AG04449 (cell line): ENCODE measurements at places on chromosomes 6 and 20.
A peak's percentile ranks its signal among the peaks of the same experiment; 100 is the strongest.

- DNase-seq = no peak
Measured at GRCh38 chr6:33207552-33208090, 679 bp upstream of the RING1 start.

GRCh38 chr6:73932866-73933265, 236.9 kb downstream of the CD109 start:
- no peak for DNase-seq

GRCh38 chr6:42093582-42094329, 43.4 kb downstream of the TAF8 start:
- no peak for DNase-seq

DNA sequence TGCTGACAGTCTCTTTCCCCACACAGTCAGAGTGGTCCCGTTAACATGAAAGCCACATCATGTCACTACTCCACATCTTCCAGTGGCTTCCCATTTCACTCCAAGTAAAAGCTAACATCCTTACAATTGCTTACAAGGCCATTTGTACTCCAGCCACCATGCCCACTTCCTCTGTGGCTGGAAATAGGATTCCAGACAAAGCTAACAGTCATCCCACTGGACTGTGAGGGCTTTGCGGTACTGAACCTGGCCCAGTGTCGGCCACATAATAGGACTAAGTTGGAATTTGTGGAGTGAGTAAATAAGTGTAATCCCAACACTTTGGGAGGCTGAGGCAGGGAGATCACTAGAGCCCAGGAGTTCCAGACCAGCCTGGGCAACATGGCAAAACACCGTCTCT, 10.9 kb downstream of the CCM2L start:
- no peak for DNase-seq

- DNase-seq = no peak
Measured at GRCh38 chr20:5135363-5136012, 8.7 kb downstream of the CDS2 start.

DNA sequence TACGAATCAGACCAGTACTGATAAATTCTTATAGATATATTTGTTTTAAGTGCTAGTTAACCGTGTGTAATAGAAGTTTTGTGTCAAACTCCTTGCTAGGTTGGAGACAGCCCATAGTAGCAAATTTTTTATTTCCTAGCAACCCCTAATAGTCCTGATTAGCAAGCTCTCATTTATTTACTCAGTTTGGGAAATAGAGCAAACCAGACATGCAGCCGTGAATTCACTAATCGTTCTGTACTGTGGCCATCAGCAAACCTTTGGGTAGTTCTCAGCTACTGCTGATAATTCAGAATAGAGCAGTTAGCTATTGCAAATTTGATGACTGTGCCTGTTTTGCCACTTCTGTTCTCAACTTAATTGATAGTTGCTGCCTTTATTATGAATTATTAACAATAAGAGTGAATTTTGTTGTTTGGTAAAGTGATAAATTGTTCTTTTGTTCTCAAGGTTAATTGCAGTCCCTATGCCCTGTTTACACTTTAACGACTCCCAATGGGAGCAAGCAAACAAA, 215.8 kb downstream of the GRM1 start:
- no peak for DNase-seq

GRCh38 chr6:75926293-75927168, 145.9 kb downstream of the IMPG1 start:
- DNase-seq = no peak

DNA sequence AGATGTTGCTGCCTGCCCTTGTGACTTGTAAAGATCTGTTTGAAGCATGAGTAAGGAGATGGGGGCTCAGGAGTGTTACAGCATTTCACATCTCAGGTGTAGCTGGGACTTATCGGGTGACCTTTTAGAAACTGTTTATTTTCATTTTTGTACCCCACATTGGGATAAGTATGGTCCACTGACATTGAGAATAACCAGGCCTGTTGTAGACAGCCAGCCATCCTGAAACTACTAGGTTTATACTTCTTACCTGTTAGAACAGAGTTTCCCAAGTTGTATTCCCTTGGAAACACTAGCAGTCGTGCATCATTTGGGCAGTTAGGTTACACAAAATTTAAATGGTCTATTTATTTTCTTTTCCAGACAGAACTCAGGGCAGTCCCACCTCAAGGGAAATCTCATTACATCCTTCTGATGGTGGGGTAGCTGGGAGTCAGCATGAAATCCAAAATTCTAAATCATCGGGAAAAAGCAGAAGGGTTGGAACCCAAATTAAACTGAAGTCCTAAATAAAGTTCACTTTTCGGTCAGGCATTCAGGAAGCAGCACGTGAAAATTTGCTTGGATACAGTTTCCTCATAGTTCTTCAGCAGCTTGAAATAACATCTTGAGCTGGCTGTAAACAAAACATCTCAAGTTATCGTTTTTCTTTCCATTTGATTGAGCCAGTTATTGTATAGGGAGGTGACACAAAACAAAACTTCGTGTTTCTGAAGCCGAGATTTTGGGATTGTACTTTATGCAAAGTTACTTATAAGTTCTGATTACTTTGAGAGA, 30.5 kb downstream of the FOXO3 start:
- DNase-seq = no peak

- no peak for DNase-seq
Measured at GRCh38 chr20:47205577-47206123, 150.8 kb downstream of the ZMYND8 start.

GRCh38 chr20:46051556-46052308, 22.7 kb downstream of the SLC12A5 start:
- DNase-seq = no peak

GRCh38 chr20:2902291-2902690, 29.0 kb downstream of the PTPRA start:
- no peak for DNase-seq

DNA sequence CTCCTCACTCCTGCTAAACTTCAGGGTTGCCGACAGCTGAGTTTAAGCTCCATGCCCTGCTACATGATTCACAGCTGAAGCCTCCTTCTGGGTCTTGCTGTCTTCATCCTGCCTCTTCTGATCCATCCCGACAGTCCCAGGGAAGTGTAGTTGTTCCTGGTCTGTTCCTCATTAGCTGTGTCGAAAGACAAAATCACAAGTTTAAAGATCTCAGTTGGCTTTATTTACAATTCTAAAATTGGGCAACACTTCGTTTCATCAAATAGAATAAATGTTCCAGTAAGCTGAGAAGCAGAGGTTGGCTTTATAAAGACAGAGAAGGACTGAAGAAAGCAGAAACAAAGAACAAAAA, 4.1 kb upstream of the SLC2A10 start:
- peak; percentile 49 for DNase-seq

- no peak for DNase-seq
Measured at GRCh38 chr6:2917801-2918445, 14.8 kb upstream of the SERPINB9 start.

DNA sequence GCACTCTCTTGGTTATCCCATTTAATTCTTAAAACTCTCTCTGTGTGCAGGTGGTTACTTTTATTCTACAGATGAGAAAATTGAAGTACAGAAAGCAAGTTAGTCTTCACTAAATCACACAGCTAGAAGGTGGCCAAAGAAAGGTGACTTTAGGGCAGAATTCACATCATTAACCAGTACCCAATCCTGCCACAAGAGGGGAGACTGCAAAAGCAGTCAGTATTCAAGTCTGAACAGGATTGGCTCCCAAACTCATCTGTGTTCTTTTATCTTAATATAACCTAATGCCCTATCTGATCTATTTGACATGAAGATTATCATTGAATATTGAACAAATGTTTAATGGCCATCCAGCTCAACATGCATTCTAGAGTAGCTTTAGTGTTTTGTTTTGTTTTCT, 225.3 kb upstream of the FAM83B start:
- DNase-seq = no peak

- no peak for DNase-seq
Measured at GRCh38 chr6:92479831-92480230, 939.5 kb downstream of the EPHA7 start.

GRCh38 chr20:47972916-47973309, 187.6 kb upstream of the SULF2 start:
- DNase-seq = no peak

GRCh38 chr20:34976286-34976685, 20.6 kb downstream of the MYH7B start:
- no peak for DNase-seq

- no peak for DNase-seq
Measured at GRCh38 chr6:57195457-57195856, 23.3 kb downstream of the BAG2 start.

DNA sequence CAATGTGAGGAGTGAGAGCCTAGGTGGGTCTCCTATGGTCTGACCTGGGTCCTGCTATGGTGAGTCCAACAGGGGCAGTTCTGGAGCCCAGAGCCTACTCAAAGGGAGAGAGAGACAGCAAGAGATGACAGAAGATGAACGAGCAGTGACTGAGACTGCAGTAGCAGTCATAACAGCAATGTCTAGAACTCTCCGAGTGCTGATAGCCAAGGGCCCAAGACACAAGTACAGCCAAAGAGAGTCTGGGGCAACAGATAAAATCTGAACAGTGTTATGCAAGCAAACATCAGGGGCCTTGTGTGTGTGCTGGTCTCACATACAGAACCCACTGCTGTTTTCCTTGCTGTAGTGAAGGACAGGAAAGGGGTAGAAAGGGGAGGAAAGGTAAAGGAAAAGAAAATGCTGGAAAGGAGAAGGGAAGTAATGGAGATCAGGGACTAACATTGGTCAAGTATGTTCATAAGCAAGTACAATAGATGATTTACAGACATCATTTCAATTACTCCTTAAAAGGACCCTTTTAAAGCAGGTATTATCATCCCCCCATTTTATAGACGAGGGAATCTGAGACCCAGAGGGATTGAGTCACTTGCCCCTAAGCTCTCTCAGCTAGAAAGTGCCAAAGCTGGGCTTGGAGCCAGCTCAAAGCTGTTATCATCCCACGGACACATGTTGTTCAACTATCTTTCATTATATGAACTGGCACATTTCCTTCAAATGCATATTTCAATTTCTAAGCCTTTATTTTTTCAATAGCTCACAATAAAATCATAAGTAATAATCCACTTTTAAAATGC, 182.3 kb upstream of the RAB32 start:
- DNase-seq = no peak

- peak; percentile 62 for DNase-seq
Measured at GRCh38 chr20:32474967-32475811, 109.9 kb downstream of the NOL4L start.

DNA sequence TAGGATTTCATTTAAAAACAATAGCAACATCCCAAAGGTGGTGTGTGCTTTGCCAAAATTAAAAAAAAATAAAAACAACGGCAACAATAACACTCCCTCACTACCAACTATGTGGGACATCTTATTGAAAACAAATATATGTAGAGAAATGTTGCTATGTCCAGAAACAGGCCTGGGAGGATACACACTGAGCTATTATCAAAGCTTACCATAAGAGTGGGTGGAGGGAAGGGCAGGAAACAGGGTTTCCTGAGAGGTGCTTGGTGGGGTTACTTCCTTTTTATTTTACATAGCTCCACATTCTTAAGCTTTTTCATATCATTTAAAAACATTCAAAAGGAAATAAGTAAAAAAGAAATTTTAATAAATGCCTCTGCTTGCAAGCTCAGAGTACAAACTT, 150.0 kb upstream of the RIPOR2 start:
- DNase-seq = no peak

- no peak for DNase-seq
Measured at GRCh38 chr6:130412556-130413290, 46.9 kb downstream of the TMEM200A start.

DNA sequence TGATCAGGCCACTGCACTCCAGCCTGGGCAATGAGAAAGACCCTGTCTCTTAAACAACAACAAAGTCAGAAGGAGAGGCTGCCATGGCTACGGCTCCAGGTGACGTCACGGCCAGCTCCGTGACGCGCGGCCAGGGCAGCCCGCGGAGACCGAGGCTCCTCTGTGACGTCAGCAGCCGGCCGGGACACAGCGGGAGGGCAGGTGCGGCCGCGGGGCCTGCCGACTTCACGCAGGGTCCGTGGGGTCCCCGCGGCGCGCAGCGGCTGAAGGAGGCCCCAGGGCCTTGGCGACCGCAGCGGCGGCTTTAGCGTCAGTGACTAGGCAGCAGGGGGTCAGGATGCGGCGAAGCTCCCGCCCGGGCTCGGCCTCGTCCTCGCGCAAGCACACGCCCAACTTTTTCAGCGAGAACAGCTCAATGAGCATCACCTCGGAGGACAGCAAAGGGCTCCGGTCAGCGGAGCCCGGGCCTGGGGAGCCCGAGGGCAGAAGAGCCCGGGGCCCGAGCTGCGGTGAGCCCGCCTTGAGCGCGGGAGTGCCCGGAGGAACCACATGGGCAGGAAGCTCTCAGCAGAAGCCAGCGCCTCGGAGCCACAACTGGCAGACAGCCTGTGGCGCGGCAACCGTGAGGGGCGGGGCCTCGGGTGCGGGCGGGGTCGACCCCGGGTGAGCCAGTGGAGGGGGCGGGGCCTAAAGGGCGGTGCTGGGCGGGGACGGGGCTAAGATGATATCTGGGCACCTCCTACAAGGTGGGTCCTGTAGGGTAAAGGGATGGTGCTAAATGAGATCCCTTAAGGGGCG, at the start of gene SPAG4:
Gene SPAG4, plus strand, starts transcription at position 163 of the 798 bp plus-strand sequence. Its CDS starts 175 bp downstream, at position 338.
- no peak for DNase-seq

- no peak for DNase-seq
Measured at GRCh38 chr6:90586546-90586835, 381 bp downstream of the MAP3K7 start.

DNA sequence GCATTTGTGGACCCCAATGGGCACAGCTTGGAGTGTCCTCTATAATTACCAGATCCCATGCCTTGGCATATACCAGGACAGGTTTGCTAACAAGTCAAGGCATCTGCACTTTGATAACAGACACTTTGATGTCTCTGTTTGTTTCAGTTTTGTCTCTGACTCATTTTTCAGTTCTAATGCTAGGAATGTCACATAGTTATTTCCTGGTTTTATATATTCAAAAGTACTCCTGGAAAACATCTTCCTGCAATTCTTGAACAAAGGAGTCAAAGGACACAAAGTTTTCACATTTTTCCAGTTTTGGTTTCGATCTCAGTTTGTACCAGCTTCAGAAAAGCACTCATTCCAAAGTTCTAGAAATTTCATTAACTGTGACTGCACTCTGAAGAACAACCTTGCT, 188.1 kb downstream of the FOXC1 start:
- no peak for DNase-seq

DNA sequence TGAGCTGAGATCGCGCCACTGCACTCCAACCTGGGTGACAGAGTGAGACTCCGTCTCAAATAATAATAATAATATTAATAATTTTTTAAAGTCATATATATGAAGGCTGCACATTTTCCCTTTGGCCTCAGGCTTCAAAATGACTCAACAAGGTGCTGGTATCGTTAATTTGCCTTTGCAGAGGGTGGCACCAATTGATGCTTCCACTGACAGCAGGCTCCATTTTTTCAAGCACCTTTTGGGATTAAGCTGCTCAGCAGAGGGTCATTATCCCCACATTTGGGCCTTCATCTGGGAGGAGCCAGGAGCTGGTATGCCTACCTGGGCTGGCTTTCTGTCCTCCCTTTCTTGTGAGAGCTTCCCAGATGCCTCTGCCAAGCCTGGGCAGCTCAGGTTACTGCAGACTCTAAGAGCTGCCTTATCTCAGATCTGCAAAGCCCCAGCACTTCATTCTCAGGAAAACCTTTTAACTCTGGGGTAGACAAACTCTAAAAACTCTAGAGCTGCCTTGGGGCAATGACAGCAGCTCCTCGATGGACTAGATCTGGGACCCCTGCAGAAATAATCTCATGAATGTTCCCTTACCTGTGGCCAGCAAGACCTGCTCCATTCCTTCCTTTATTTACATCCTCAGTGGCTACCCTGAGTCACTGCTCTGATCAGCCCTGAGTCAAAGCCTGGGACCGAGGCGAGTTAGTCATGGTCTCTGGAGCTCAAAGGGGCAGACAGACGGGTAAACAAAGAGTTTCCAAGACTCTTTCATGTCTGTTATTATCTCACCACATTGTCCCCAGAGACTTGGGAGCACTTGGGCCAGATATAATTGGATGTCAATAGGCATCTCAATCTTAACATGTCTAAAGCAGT, 80.0 kb upstream of the EYA2 start:
- DNase-seq = peak; percentile 42
